ENCODE measurements at places on chromosomes 4 and X. TPM values are rescaled to one million over a fixed set of nuclear protein-coding genes. Genes with fewer than 3 reads are reported as not detected.
A peak's percentile ranks its signal among the peaks of the same experiment; 100 is the strongest.

The RTL5 gene
- 1.0 TPM for total RNA-seq

The FAT1 gene
- 261 TPM for total RNA-seq

DNA sequence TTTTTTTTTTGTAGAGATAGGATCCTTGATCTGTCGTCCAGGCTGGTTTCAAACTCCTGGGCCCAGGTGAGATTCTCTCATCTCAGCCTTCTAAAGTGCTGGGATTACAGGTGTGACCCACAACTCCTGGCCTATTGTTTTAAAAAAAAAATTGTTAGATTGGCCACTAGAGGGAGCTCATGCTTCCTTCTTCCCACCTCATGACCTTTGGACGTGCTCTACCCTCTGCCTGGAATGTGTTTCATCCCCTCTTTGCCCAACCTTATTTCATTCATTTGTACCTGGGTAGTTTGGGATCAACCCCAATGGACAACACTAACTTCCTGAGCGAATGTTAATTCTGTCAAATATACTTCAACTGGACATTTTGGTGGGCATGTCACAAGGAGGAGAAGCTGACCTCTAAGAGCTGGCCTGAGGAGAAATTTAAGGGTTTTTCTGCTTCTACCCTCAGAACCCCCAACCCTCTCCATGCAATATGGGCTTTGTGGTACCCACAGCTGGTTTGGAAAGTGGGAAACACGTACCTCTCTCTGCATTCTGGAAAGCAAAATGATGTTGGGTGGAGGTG, 6.4 kb downstream of the PPEF2 start:
- DNase-seq, result peak; percentile 21

The FGFR3 gene
- 0.97 TPM for total RNA-seq

DNA sequence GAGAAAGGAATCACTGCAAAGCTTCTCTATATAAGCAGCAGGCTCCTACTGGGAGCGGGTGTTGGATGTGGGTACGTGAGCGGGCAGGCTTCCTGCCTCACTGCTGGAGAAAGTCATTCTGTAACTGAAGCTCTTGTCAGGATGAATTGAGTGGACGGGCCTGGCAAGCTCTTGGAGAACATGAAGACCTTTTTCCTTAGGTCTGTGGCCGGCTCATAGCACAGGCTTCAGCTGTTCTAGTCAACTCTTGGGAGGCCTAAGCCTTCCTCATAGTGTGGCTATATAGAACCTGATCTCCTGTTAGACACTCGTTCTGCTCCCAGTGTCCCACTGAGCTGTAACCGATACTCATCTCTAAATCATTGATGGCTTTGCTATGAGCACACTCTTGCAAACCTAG, 108.2 kb upstream of the GPC4 start:
- no peak for DNase-seq

DNA sequence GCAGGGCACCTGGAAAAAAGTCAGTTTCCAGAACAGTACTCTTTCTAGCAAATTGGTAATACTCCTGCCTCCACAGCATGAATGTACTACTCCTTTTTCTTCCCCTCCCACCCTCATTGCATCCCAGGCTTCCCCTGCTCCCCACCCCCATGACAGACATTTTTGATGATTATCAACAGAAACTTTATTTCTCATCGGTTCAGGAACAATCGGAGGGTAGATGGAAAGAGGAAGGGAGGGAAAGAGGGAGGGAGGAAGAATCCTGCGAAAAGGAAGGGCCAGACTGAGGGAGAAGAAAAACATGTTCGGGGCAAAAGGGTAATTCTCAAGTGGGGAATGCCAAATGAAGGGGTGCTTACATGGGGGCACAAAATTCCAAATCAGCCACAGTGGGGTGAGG, 705 bp upstream of the CXorf65 start:
- DNase-seq, result no peak

DNA sequence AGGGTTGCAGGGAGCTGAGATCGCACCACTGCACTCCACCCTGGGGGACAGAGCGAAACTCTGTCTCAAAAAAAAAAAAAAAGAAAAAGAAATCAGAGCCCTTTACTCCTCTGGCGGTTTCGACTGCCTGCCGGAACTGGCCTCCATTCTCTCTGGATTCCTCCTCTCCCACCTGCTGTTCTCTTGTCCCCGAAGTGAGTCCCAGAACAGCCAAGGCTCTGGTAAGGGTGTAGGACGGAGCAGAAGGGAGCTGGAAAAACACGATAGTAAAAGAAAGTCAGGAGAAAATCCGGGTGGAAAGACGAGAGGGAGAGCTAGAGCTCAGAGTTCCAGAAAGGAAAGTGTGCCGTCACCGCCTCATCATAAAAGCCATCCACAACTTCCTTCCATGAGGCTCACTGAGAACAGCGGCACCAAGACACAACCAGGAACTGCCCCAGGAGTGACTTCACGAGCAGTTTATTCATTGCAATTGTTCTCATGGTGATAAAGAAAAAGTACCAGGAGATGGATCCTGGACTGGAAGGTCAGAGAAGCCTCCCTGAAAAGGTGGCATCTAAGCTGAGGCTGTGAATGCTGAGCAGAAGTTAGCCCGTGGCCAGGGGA, 12.3 kb downstream of the TLR3 start:
- DNase-seq, result no peak

GRCh38 chr4:53490965-53491622, 100.2 kb downstream of the LNX1 start:
- DNase-seq, result peak; percentile 90

All from GM23248 (cell line).